ENCODE measurements at places on chromosomes 3 and 15.

DNA sequence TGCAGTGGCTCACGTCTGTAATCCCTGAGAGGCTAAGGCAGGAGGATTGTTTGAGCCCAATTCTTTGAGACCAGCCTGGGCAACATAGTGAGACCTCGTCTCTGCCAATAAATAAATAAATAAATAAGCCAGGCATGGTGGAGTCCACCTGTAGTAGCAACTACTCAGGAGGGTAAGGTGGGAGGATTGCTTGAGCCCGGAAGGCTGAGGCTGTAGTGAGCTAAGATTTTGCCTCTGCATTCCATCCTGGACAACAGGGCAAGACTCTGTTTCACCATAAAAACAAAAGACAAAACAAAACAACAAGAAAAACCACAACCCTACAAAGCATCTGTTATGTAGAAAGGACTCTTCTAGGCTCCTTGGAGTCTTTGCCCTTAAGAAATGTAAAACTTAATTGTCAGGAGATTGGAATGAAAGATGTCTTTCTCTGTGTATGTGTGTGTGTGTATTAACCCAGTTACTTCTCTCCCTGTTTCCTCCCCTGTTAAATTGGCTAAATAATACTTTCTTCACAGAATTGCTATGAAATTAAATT, 9.5 kb downstream of the NECTIN3 start:
- no peak for DNase-seq

GRCh38 chr15:74041311-74041756, 41.0 kb downstream of the GOLGA6A start:
- no peak for DNase-seq

GRCh38 chr3:100825574-100825973, 116.3 kb downstream of the TFG start:
- no peak for DNase-seq

DNA sequence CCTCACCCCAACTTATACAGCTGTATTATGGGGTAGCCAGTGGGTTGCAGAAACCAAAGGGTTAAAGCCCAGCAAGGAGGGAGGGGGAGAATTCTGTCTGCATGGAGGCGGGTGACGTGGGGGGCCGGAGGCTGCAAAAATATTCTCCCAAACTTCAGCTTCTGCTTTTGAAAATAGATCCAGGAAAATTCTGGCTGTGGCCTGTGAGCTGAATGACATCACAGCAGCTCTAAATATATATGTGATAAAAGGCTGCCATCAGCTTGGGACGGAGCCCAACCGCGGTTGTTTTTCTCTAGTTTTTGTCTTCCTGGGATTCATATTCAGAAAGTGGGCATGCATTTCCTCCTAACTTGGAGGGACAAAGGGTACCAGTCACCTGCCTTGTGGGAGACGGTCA, 27.6 kb downstream of the MAPKAPK3 start:
- peak; percentile 49 for DNase-seq

DNA sequence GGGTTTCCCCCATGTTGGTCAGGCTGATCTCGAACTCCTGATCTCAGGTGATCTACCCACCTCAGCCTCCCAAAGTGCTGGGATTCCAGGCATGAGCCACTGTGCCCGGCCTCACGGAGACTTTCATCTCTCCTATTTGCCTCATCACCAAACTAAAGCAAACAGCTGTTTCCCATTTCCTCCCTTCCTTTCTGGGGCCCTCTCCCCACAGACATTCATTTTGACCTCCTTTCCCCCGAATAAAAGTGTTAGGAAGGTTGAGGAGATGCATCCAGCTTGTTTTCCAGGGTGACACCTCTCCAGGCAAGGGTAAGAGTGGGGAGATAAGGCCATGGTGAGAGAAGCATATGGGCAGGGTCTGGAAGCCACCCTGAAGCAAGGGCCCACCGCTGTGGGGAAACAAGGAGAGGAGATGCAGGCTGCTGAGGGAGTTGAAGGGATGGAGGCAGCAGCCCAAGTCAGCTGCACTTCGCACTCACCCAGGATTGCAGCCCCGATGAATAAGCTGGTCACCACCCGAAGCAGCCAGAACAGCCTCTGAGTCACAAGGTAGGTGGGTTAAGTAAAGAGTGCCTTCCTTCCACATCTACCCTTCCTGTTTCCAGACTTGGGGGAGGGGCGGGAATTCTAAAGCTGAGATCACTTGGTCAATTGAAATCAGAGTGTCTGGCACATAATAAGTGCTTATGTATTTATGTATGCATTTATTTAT, 7.7 kb downstream of the DUOXA2 start:
- DNase-seq = no peak

DNA sequence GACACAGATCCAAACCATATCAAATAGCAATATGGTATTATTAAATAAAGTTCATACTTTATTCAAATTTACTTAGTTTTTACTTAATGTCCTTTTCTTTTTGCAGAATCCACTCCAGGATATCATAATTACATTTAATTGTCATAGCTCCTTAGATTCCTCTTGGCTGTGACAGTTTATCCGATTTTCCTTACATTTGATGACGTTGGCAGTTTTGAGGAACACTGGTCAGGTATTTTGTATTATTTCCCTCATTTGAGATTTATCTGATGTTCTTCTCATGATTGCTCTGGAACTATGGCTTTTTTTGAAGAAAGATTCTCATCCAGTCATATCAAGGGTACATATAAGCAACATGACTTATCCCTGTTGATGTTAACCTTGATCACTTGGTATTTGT, 198.3 kb upstream of the STAC start:
- DNase-seq = no peak

GRCh38 chr15:33007303-33007855, 187.1 kb downstream of the FMN1 start:
- DNase-seq = no peak

- DNase-seq = no peak
These were observed 114.4 kb downstream of the CHSY1 start for GRCh38 chr15:101137312-101137940.

DNA sequence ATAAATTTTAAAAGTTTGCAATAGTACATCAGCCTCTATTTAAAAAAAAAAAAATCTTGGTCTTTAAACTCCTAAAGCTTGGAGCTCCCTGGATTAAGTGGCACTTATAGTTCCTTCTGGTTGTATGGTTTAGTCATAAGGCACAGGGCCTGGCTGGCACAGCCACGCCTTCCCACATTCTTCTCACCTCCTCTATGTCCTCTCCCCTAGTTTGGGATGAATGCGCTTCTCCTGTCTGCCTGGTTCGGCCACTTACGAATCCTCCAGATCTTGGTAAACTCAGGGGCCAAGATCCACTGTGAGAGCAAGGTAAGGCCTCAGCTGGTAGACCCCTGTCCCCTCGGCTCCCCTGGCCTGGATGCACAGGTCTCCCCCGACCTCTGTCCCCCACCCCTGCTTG, 10.0 kb downstream of the ANKDD1A start:
- no peak for DNase-seq
